ENCODE measurements at places on chromosomes 6 and 20.
A peak's percentile ranks its signal among the peaks of the same experiment; 100 is the strongest.

- DNase-seq = no peak
Measured at GRCh38 chr6:147322299-147323162, 118.3 kb downstream of the STXBP5 start.

DNA sequence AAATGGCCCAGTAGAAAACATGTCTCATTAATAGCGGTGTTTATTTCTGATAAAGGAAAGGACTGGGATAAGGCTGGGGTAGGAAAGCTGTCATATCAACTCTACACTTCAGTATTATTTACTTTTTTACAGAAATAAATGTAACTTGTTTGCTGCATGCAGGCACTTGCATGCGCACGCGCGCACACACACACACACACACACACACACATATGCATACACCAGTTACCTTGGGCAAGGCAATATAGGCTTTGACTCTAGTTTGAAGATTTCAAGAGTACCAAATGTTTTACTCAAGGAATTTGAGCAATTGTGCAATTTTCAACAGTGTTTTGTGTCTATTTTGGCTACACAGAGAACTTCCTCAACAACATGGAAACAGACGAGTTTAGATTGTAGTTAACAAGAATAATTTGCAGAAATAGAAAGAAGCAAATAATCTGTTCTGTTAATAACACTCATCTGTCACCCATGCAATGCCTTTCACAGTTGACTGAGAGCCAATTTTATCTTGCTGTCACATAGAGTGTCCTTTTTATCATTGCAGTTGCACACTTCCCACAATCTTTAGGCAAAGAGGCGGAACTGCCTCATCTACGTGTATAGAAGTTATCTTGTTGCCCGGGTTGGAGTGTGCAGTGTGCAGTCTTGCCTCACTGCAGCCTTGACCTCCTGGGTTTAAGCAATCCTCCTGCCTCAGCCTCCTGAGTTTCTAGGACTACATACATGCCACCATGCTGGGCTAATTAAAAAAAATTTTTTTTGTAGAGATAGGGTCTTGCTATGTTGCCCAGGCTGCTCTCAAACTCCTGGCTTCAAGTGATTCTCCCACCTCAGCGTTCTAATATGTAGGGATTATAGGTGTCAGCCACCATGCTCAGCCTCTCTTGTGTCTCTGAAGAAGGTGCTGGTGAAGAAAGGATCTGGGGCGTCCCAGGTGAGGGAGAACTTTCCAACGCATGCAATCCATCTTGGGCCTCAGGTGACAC, 74.8 kb upstream of the SHLD1 start:
- DNase-seq = no peak

- no peak for DNase-seq
Measured at GRCh38 chr20:19975901-19976300, 41.3 kb upstream of the NAA20 start.

DNA sequence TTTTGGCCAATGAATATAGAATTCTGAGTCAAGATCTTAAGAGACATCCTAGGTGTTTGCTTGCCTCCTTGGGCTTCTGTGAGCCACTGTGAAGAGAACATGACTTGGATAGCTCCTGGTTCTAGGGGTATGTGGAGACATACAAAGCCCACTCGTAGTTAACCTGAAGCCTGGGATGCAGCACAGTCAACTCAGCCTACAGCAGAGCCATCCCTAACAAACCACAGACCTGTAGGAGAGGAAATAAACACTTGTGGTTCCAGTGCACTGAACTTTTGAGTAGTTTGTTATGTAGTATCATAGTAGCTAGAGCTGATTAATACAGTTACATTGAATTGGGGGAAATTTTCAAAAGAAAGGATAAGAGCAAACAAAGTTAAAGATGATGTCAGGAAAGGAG, 474.4 kb upstream of the HSF2 start:
- DNase-seq = no peak

DNA sequence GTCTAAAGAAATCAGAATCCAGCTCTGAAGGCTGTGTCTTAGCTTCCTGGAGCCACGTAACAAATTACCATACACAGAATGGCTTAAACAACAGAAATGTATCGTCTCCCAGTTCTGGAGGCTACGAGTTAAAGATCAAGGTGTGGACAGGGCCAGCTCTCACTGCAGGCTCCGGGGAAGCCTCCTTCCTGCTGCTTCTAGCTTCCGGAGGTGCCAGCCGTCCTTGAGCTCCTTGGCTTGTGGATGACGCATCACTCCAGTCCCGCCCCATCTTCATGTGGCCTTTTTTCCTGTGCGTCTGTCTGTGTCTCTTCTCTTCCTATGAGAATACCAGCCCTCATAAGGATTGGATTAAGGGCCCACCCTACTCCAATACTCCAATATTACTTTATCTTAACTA, 319.1 kb upstream of the QKI start:
- no peak for DNase-seq

GRCh38 chr6:18350712-18351111, 36.4 kb upstream of the RNF144B start:
- no peak for DNase-seq

GRCh38 chr6:21309807-21310221, 283.7 kb upstream of the SOX4 start:
- DNase-seq = no peak

- no peak for DNase-seq
Measured at GRCh38 chr6:84785671-84786070, 21.3 kb upstream of the TBX18 start.

- peak; percentile 39 for DNase-seq
Measured at GRCh38 chr6:105137388-105137787, 42.4 kb downstream of the POPDC3 start.

GRCh38 chr20:1790386-1790785, 104.8 kb upstream of the SIRPA start:
- no peak for DNase-seq

GRCh38 chr6:18053555-18054445, 66.4 kb upstream of the KIF13A start:
- no peak for DNase-seq

GRCh38 chr6:56359201-56359899, 112.0 kb upstream of the COL21A1 start:
- DNase-seq = peak; percentile 75

DNA sequence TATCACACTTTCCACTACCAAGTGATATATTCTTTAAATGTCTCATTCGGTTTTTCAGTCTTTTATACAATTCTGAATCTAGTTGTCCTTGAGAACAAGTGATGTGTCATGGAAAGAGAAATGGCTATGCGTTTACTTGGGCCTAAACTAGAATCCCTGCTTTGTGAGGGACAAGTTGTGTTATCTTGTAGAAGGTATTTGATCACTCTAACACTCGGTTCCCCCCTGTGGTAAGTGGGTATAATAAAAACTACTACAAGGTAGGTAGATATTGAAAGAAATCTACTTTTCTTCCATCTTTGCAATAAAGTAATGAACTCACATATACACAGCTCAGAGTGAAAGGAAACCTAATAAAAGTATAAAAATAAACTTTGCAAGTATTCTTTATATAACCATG, 108.9 kb downstream of the MANEA start:
- no peak for DNase-seq

GRCh38 chr6:90350689-90351554, 54.3 kb upstream of the BACH2 start:
- no peak for DNase-seq

GRCh38 chr6:116370760-116371119, at the start of gene DSE:
DSE (plus strand) TSS chr6:116370947; CDS start chr6:116399251, 28,304 bp downstream.
- DNase-seq = peak; percentile 94

GRCh38 chr6:1615853-1616420, 6.2 kb downstream of the FOXC1 start:
- peak; percentile 49 for DNase-seq

DNA sequence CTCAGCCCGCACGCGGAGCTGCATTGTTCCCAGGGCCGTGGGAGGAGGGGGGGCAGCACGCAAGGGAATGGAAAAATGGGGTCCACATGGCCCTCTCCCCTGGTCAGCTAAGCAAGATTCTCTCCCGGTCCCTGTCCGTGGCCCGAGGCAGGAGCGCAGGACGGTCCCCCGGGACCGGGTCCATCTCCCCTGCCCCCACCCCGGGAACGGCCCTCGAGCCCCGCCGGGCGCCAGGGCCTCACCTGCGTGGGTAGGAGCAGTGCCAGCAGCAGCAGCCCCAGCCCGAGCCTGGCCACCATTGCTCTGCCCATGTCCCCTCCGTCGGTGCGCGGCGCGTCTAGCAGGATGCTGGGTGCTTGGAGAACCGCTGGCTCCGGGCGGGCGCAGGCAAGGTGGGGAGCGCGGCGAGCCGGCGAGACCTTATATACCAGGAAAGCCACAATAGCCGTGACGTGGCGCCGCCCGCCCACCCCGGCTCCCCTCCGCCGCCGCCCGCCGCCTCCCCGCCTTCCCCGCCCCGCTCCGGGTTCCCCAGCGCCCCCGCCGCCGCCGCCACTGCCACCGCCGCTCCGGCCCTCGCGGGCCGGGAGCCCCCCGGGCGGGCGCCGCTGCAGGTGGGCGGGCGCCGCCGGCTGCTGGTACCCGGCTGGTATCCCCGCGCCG, at the start of gene CD24:
Gene CD24, minus strand, starts transcription at position 394 of the 663 bp plus-strand sequence. Its CDS starts 83 bp downstream, at position 311.
- DNase-seq = peak; percentile 75

- no peak for DNase-seq
Measured at GRCh38 chr20:53606364-53606985, 12.8 kb upstream of the ZNF217 start.

DNA sequence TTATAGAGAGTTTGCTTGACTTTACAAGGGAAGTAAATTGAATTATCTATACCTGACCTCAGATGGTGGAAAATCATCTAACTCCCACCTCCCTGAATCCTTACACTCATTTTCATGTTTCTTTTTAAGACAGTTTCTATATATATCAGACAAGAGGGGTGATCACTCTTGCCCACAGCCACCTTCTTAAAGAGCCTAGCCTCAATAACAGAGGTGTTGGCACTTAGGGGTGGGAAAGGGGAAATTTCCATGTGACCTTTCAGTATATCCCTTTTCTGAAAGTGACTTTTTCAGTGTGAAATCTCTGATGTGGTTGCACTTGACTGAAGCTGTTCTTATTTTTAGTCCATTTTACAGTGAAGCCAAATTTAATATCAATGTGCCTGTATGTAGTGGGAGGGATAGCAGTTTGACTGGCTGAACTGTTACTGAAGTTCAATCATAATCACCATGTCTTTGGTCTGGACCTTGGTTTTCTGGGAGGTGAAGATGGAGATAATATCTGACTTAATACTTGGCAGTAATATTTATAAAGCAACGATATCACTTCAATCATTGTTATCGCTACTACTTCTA, 141.3 kb downstream of the MAP3K7 start:
- no peak for DNase-seq

GRCh38 chr6:39555136-39555535, 170.1 kb downstream of the KIF6 start:
- no peak for DNase-seq

GRCh38 chr20:57871237-57871632, 161.4 kb upstream of the PMEPA1 start:
- DNase-seq = no peak

- peak; percentile 18 for DNase-seq
Measured at GRCh38 chr6:145086197-145086596, 649.1 kb downstream of the EPM2A start.

DNA sequence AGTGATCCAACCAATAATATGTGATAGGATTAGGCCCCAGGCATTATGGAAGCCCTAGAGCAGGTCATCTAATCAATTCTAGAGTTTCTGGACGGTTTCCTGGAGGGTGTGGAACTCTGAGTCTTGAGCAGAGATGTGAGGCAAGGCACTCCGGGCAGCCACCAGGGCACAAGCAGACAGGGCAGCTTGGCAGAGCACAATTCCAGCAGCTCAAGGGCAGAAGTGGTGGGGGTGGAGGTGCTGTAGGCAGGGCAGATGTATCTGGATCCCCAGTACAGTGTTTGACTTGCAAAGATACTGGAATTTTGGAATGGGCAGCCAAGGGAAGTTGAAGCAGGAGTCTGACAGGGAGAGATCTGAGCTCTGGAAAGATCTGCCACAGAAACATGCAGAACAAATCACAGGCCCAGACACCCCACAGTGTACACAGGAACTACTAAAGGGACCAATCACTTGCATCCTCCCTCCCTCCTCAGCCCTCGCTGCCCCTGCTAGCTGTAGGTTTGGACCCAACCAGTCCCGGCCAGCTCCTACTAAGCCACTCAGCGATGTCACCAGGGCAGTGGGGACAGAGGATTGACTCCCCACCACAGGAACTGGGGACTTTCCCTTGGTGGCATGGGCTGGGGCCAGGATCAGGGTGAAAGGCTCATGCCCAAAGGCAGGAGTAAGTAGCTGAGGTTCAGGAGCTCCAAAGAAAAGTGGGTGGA, 47.0 kb downstream of the TFEB start:
- no peak for DNase-seq

GRCh38 chr6:89217299-89217910, at the start of gene GABRR1:
GABRR1 (minus strand) TSS chr6:89217358; CDS start chr6:89217322, 36 bp downstream.
- DNase-seq = no peak

GRCh38 chr6:39056191-39056590, 7.6 kb downstream of the GLP1R start:
- no peak for DNase-seq

DNA sequence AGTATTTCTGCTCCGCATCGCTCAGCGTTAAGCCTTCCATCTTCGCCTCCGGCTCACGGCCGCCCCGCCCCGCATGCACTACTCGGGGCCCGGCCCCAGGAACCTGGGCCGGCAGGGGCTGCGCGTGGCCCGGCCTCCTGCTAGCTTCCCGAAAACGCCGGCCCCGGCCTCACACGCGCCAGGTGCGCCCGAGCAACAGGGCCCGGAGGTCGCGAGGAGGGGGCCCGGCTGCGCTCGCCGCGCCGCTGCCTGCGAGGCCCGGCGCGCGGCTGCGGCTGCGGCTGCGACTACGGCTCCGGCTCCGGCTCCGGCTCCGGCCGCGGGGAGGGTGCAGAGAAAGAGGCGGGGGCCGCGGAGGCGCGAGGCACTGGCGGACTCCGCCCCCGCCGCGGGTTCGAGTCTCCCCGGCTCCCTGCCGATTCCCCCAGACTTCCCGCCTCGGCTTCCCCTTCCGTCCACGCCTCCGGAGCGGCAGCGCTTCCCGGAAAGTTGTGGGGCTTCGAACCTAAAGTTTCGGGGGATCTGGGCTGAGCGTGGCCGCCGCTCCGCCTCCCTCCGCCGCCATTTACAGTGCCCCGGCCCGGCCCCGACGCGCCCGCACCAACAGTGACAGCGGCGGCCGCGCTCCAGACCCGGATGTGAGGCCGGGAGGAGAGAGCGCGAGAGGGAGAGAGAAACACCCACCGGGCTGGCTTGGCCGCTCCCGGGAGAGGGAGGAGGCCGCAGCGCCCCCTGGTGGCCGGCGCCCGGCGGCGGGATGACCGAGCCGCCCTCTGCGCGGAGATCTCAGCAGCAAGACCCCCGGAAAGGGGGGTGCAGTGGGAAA, at the start of gene REPS1:
Gene REPS1, minus strand, starts transcription at position 611 of the 826 bp plus-strand sequence. Its CDS starts 571 bp downstream, at position 40.
- peak; percentile 95 for DNase-seq

DNA sequence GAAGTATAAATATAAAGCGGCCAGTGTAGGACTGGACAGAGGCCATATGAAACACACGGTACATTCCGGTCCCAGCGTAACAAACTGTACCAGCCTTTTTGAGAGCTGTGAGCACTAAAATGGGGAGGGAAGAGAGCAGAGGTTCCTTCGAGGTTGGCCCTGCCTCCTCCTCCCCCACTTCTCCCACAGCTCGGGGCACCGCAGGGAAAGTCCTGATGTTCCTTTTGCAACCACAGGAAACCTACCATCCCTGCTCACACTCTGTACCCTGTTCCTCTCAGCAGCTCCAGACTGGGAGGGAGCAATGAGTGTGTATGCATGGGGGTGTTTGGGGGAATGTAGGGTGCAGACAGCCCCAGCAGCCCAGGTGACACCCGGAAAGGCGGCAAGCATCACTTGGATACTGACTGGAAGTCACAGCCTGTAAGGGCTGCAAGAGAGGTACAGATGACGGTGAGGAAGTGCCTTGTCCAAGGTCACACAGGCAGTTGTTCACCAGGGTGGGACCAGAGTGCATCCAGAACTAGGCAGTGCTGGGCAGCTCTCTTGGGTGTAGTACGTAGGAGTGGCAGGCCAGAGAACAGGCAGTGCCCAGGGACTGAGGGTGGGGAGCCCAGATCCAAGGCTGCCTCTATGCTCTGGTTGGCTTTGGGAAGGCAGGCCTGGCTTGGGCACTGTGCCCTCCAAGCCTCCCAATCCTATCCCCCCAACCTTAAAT, 11.0 kb upstream of the ARMC12 start:
- no peak for DNase-seq

Measured in femur (tissue), 1 donor.